ENCODE measurements at places on chromosomes 4 and X.

GRCh38 chr4:156295676-156296195, 342.1 kb upstream of the CTSO start:
- DNase-seq, result no peak

DNA sequence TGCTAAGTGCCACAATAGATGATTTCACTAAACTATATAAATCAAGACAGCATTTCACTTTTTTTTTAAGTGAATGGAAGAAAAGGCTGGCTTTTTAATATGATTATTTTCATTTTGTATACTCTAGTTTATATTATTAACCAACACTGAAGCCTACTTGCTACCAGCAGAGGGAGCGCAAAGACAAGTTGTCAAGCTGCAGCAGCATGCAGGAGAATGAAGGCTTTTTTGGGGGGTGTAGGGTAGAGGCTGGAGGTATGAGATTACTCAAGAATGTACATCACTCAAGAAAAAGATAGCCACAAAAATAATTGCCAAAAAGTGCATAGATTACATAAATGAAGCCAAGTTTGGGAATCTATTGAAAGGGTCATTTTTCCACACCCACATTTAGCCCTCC, 519.5 kb downstream of the FGF13 start:
- peak; percentile 61 for DNase-seq

- peak; percentile 6 for DNase-seq
These were observed 129.4 kb upstream of the ARSJ start for GRCh38 chr4:114108869-114109268.

DNA sequence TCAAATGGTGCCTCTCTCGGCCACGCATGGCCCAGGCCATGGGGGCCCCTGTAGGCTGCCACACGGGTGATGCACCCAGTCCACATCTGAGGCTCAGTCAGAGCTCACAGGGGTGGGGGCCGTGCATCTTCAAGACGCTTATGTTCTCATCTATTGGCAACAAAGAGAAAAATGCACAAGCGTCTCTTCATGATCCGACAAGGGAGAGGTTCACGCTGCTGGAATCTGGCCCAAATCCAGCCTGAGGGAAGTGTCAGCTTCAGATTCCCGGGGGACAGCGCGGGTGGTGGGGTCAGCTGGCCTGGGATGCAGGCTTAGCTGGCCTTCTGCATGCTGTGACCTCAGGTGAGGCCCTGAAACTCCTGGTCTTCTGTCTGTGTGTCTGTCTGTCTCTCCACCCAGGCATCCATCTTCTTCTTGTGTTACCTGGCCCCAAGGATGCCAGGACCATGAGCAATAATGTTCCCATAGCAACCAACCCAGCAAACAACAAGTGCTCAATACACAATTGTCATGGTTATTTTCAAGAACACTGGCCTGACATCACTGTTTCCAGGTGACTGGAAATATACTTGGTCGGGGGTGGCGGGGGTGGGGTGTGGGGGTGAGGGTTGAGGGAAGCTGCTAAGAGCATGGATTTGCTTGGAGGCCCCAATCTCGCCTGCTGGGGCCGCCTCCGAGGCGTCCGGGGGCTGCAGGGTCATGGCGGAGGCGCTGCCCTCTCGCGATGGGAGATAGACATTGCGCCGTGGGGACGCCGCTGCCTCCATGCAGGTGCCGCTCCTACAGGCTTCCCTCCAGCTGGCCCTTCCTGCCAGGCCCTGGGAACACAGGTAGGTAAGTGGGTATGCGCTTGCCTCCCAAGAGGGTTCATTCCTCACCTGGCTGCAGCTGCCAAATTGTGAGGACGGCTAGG, 48.3 kb downstream of the ABLIM2 start:
- peak; percentile 92 for DNase-seq

GRCh38 chr4:95107004-95107403, 349.2 kb downstream of the BMPR1B start:
- DNase-seq, result no peak

GRCh38 chr4:64774626-64775025, 365.4 kb upstream of the TECRL start:
- DNase-seq, result no peak

GRCh38 chr4:124530464-124531077, 182.0 kb downstream of the ANKRD50 start:
- no peak for DNase-seq

- no peak for DNase-seq
These were observed 668.2 kb upstream of the NDST4 start for GRCh38 chr4:115781528-115782146.

Measured in GM23338 (cell line).